Hematopoietic multipotent progenitor cell treated with erythropoietin and hydrocortisone succinate and interleukin-3 and kit ligand, for 6 days (in vitro differentiated cells): ENCODE measurements at places on chromosomes 6 and 20.

GRCh38 chr6:139369568-139370282 is 4.7 kb downstream of the CITED2 start:
- DNase-seq: peak; percentile 90

DNA sequence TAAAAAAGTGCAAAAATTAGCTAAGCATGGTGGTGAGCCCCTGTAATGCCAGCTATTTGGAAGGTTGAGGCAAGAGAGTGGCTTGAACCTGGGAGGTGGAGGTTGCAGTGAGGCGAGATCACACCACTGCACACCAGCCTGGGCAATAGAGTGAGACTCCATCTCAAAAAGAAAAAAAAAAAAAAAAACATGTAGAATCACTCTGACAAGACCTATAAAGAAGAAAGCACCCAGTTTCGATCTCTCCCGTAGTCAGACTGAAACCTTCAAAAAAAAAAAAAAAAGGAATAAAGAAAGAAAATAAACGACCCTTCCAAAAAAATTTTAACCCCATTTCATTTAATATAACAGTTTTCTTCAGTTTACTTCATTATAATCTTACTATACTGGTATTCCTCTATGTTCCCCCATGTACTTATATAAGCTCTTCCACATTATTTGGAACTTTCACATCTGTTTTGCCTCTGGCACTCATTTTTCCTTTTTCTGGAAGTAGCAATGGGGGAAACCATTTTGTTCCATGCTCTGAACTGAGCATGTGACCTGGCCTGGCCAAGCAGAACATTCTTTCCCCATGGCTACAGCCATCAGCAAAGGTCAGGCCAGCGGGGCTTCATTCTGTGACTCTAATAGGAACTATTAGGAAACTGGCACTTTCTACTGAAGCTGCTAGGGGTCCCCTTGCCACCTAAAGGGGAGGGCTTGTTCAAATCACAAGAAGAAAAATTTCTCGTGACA is 9.6 kb downstream of the SLC18B1 start:
- no peak for DNase-seq

- peak; percentile 99 for DNase-seq
Observed at GRCh38 chr6:18155150-18155863, at the start of gene KDM1B. Gene KDM1B, plus strand, starts transcription at chr6:18155422. Its CDS starts 4,474 bp downstream, at chr6:18159896.

- no peak for DNase-seq
Observed at GRCh38 chr6:114439411-114439810, 96.6 kb upstream of the HS3ST5 start.

GRCh38 chr6:36559011-36559793 is 11.9 kb upstream of the STK38 start:
- no peak for DNase-seq

DNA sequence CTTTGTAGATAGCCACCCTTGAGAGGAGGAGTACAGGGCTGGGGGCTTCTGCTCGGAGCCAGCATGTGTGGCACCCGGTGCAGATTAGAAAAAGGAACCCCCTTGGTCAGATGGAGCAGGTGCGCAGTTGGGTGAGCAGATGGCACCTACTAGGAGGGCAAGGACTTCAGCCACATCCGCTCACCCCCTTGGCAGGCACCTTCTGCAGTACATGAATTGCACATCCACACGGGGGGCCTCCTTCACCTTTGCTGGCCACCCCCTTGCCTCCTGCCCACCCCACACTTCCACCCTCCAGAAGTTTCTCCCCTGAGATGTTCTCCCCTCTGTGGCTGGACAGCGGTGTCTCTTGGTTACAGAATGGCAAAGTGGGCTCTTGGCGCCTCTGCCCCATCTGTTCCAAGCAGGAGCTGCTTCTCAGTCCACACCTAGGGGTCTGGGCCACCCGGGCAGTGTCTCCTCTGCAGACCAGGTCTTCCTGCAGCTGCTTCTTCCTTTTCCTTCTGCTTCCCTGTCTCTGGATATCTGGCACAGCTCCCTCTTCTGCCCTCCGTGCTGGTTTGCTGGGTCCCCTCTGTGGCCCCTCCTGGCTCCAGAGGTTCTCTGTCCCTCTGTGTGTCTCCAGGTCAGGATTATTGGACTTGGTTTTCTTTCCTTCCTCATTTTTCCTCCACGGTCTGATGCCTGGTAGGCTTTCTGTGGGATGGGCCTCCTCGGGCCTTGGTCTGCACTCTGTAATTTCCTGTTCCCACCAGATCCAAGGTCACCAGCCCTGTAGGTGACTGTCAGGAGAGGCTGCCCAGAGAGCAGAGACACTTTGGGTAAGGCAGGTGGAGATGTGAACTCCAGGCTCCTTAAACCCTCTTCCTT is 4.1 kb downstream of the MDFI start:
- DNase-seq: no peak

- peak; percentile 87 for DNase-seq
Observed at GRCh38 chr6:73675466-73676098, 20.4 kb upstream of the CD109 start.

DNA sequence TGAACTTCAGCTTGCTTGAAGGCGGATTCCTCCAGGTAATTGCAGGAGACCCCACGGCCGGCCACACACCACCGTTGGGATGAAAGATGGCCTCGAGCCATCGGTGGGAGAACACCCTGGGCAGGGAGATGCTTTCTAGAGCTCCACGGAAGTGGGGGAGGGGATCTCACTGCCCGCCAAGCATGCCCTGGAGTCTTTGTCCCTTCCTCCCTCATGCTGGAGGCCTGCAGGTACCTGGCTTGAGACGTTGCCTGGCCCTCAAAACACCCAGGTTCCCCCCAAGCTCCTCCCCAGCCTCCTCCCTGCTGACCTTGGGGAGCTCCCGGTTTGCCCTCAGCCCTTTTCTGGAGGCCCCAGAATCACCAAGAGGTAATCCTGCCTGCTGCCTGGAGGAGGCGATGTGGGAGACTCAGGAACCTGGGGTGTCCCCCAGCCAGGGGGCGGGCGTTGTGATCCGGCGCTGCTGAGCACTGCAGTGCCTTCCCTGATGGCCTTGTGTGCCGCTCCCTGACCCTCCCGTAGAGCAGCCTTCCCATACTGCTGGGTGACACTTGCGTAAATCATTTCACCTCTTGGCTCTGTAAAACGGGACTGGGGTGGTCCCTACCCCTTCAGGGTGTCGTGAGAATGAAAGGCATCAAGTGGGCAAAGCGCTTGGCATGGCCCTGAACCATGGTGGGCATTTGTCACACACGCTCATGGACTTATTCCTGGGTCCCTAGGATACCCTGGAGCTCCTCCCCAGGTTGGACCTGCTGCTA is 91.4 kb downstream of the CEBPB start:
- DNase-seq: peak; percentile 42

DNA sequence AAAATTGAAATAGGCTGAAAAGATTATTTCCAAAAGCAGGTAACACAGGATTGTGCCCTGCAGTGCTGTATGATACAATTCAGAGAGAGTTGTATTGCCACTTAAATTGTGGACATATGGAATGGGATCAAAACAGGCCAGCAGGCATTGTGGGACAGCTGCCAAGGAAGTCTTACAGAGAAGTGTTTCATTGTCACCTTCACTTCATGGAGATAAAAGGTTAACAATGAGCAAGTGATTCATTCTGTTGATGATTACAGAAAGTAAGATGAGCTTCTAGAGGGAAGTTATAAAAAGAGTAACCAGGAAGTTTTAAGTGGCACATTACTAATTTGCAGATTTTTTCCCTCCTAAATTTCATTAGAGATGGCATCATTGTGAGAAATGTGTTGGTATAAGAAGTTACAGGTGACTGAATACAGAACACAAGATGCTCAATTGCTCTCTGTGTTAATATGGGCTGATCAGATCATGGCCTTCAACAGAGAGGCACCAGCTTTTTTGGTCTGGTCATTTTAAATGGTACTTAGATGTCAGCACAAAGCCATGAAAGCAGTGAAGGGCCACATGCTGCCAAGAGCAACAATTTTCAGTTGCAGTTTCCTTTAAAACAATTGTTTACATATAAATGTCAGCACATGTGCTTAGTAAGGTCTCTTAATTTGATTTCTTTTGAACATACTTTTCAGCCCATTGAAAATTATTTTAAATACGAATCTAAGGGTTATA is 402.5 kb upstream of the FKBP1C start:
- DNase-seq: no peak

GRCh38 chr20:56968376-56969048 is 297.9 kb downstream of the BMP7 start:
- no peak for DNase-seq

DNA sequence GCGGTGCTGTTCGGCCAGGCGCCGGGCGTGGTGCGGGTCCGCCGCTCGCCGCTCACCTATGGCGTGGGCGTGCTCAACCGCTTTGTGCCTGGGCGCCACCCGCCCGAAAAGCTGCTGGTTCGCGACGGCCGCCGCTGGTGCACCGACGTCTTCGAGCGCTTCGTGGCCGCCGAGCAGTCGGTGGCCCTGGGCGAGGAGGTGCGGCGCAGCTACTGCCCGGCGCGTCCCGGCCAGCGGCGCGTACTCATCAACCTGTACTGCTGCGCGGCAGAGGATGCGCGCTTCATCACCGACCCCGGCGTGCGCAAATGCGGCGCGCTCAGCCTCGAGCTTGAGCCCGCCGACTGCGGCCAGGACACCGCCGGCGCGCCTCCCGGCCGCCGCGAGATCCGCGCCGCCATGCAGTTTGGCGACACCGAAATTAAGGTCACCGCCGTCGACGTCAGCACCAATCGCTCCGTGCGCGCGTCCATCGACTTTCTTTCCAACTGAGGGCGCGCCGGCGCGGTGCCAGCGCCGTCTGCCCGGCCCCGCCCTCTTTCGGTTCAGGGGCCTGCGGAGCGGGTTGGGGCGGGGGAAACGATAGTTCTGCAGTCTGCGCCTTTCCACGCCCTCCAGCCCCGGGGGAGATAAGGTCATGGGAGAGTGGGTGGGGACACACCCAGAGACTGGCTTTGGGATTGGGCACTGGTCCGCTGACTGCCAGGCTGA is 15.7 kb downstream of the ADISSP start:
- peak; percentile 96 for DNase-seq

- peak; percentile 67 for DNase-seq
Observed at GRCh38 chr6:29071831-29072723, 15.0 kb downstream of the OR2B3 start.

GRCh38 chr6:35475573-35475972 is 7.4 kb downstream of the RPL10A start:
- no peak for DNase-seq

DNA sequence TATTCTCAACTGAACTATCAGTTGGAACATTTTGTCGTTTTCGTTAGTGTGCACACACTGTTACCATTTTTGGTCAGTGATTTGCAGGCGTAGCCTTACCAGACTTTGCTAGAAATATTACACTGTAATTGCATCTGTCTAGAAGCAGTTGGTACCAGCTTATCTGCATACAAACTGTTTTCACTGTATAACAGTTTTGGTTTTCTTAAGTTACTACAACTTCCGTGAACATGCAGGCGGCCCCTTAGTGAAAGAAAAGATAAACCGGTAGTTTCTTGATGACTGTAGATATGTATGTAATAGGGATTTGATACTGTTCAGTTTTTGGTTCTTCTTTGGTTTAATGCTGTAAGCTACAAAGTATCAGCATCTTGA is 1.3 kb downstream of the DSTN start:
- peak; percentile 80 for DNase-seq

GRCh38 chr20:49659056-49659455 is 54.6 kb downstream of the B4GALT5 start:
- DNase-seq: no peak

GRCh38 chr6:35092362-35093117 is 48.6 kb downstream of the TCP11 start:
- no peak for DNase-seq
